Esophagus squamous epithelium (tissue), 5 donors: ENCODE measurements at places on chromosomes 2 and 18.

DNA sequence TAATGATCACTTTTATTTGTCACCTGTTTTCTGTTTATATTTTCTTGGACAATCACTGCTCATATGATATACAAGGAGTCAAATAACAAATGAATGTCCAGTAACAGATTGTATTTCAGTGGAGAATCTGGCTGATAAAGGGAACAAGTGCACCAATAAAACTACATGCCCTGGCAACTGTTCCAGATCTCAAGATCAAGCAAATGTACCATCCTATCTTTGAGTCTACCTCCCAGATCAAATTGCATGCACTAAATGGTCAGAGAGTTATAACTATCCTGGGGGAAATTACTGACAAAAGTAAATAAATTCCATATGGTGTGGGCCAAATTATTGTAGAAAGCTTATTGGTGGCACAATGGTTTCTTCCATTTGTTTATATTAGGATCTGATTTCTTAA, 452.8 kb downstream of the MBD2 start:
- DNase-seq: no peak

GRCh38 chr2:150811259-150811855, 323.9 kb upstream of the RND3 start:
- no peak for DNase-seq

- DNase-seq: no peak
Observed at GRCh38 chr2:95332036-95332435, 34.9 kb downstream of the KCNIP3 start.

GRCh38 chr2:210376694-210377093, 61.7 kb upstream of the MYL1 start:
- no peak for DNase-seq

GRCh38 chr2:217986256-217986961, 16.4 kb downstream of the TNS1 start:
- DNase-seq: no peak

- DNase-seq: no peak
Observed at GRCh38 chr18:28781616-28782362, 604.9 kb upstream of the CDH2 start.

- no peak for DNase-seq
Observed at GRCh38 chr2:232888839-232889529, 18.9 kb downstream of the SNORC start.

GRCh38 chr2:26623541-26624495, 17.3 kb downstream of the CIB4 start:
- no peak for DNase-seq

- DNase-seq: no peak
Observed at GRCh38 chr2:181106789-181107627, 126.6 kb downstream of the UBE2E3 start.

- DNase-seq: no peak
Observed at GRCh38 chr2:237434866-237435311, 20.9 kb upstream of the COL6A3 start.

GRCh38 chr2:46827274-46828134, 88.1 kb downstream of the MCFD2 start:
- DNase-seq: no peak

GRCh38 chr2:72883356-72883962, 3.7 kb upstream of the SPR start:
- DNase-seq: no peak

- no peak for DNase-seq
Observed at GRCh38 chr2:166013878-166014277, 60.3 kb upstream of the TTC21B start.

DNA sequence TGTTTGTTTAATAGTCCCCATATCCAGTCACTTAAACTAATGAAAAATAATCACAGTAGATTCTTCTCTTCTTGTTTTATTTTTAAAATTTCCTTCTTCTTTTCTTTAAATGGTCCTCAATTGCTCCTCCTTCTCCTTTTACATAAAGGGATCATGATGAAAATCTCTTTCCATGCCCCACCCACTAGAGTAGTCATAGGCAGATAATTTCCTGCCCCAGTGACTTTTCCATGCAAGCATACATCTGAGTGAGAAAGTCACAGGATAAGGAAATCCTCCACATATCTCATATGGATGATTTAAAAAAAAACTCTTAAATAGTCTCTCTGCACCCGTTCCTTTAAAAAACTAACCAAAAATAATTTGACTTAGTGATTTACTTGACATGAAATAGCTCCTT, 552.3 kb upstream of the SETBP1 start:
- DNase-seq: no peak

- no peak for DNase-seq
Observed at GRCh38 chr2:173286153-173286809, 68.4 kb upstream of the CDCA7 start.

DNA sequence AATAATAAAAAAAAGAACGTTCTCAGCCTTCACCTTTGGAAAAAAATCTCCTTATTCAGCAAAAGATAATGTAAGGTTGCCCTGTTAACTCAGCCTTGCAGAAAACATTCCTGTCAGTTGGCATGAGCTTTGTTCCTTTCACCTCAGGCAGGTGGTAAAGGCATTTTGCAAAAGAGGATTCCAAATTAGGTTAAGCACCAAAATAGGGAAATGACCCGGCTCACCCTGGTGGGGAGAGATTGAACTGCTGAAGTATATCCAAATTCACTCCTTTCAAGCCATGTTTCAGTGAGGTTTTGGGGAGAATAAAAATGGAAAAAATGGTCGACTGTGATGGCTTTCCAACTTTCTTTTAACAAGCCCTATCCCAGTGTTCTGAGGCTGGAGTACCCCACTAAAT, 1988.8 kb upstream of the PIK3C3 start:
- DNase-seq: no peak

GRCh38 chr18:712401-713134, at the start of gene ENOSF1:
Gene ENOSF1, minus strand, starts transcription at chr18:712630. Its CDS starts 43 bp downstream, at chr18:712587.
- no peak for DNase-seq

DNA sequence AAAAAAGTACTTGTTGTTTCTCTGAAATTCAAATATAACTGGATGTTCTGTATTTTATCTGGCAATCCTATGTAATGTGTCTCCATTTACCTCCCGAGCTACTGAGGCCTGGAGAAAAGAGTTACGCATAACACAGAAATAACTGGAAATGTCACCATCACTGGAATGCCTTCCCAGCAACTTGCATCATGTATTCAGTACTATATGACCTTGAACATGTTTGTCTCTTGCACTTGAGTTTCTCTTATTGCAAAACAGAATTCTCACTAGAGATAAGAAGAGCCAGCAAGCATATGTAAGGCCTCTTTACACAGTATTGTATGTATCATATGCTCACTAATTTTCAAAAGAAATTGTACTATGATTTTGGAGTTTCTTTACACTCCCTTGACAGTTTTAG, 99.6 kb upstream of the CTAGE1 start:
- no peak for DNase-seq

- no peak for DNase-seq
Observed at GRCh38 chr18:31750273-31750672, 10.4 kb downstream of the SLC25A52 start.

DNA sequence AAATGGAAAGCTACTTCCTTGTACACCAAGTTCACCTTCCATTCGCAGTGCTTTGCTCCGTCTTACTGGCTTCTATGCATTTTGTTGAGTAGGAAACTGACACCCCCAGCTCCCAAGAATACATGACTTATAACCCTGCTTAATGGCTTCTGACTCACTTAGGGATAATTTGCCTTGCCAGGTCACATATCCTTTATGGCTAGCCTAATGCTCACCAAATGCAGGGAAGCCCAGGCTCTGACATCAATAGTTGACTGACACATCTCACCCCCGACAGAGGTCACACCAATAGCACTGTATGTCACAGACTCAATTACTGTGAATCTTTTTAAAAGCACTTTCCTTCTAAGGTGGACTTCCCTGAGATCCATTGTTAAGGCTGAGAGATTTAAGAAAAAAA, 147.2 kb downstream of the DTNA start:
- no peak for DNase-seq

GRCh38 chr2:177329064-177329463, 63.5 kb upstream of the AGPS start:
- DNase-seq: no peak

DNA sequence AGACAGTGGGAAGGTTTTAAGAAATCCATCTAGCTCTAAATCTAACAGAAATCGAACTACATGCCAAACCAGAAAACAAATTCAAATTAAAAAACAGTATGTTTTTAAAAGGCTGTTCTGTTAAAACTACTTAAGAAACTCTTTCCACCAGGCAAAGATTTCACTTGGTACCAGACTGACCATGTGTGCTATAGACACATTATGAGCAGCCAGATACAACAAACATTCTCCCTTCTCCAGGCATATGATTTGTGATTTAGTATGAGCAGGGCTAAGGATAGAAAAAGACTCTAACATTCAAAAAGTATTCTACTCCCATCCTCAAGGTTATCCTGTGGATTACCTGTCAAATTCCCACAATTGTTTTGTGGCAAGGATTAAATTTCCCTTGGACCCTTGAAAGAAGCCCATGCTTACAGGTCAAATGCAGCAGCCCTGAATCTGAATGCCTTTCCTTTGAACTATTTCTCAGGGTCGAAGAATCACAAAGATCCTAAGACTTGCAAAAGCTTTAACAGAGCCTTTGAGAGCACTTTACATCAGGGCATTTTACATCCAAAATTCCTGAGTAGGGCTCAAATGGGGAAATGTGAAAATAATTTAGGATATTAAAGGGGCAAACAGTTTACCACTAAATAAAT, 42.5 kb upstream of the TTC32 start:
- DNase-seq: no peak

GRCh38 chr2:206642075-206643025, at the start of gene FAM237A:
Gene FAM237A, plus strand, starts transcription at chr2:206642487. Its CDS starts 1,750 bp downstream, at chr2:206644237.
- no peak for DNase-seq

DNA sequence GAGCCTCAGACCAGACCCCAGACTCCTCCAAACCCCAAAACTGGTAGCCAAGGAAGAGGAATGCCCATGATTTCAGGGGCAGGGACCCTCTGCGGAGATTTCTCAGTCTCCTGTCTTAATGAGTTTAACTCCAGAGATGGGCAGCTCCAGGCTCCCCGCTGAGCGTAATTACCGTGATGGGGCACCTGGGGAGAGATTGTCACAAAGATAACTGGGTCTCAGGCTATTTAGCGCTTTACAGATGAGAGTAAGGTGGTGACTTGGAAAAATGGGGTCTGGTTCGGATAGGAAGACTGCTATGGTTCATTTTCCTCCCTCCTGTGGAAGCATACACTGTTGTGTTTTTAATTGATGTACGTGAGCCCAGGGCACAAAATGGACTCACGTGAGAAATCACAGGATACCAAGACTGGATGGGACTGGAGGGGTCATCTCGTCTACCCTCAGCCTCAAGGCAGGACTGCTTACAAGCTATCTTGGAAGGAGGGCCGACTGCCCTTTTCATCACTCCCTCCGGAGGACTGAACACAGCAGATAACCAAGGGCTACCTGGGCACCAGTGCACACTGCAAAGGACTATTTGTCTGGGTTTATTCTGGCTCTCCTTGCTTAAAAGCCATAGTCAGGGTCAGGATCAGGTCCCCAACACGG, 427.8 kb downstream of the ZNF521 start:
- no peak for DNase-seq

GRCh38 chr2:85959185-85959584, 70.4 kb upstream of the ST3GAL5 start:
- no peak for DNase-seq

DNA sequence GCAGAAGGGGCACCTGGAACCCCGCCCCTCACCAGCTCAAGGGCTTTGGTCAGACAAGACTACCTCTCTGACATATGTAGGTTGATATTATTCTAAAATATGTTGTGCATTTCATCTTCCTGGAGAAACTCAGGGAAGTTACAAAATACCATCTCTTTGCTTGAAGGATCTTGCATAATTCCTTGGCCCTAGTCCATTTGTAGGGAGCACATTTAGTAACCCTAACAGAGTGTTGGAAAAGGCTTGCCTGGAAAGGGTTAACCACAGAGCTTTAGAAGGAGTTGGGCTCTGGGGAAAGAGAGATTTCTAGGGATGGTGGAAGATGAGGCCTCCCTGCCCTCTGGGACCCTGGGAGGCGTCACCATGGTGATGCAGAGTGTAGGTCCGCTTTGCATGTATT, 143.0 kb upstream of the SLC1A4 start:
- DNase-seq: no peak

- DNase-seq: no peak
Observed at GRCh38 chr2:184367211-184367610, 231.1 kb upstream of the ZNF804A start.

GRCh38 chr18:80009661-80010550, 21.5 kb upstream of the TXNL4A start:
- DNase-seq: no peak

DNA sequence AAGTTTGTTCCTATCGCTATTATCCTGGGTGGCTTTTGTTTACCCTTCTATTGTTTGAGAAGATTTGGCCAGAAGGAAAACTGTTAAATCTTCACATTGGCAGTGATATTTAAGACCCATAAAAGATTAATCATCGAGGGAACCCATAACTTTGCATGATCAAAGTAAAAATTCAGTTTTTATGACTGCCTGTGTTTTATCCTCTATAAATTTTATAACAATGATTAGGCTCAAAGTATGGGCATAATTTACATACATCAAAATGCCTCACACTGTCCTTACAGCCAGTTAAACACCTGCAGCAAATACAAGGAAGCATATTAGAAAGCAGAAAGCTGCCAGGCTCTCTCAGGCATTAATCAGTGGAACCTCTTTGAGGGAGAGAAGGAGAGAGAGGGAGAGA, 289.1 kb downstream of the ICOS start:
- DNase-seq: no peak

DNA sequence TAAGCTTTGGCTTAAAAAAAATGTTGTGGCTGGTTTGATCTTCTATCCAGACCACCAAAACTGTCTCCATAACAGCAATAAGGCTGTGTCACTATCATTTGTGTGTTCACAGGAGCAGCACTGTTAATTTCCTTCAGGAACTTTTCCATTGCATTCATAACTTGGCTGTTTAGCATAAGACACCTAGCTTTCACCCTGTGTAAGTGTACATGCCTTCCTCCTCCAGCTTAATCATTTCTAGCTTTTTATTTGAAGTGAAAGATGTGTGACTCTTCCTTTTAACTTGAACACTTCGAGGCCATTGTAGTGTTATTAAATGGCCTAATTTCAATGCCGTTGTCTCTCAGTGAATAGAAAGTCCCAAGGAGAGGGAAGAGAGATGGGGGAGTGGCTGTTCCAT, 352.9 kb upstream of the VWC2L start:
- DNase-seq: no peak

- DNase-seq: no peak
Observed at GRCh38 chr18:54859667-54860421, 31.6 kb downstream of the RAB27B start.

DNA sequence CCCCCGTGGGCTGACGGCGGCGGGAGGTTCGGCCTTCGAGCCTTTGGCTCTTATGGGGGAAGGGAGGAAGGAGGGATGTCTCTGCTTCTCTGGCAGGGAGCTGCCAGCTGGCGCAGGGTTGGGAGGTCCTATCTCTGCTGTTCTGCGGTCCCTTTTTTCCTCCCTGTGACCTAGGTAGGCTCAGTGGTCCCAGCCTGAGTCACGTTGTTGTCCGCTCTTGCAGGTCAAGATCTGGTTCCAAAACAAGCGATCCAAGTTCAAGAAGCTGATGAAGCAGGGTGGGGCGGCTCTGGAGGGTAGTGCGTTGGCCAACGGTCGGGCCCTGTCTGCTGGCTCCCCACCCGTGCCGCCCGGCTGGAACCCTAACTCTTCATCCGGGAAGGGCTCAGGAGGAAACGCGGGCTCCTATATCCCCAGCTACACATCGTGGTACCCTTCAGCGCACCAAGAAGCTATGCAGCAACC, 2.5 kb downstream of the DLX1 start:
- DNase-seq: no peak

GRCh38 chr2:85791704-85792565, 38.1 kb downstream of the ATOH8 start:
- DNase-seq: no peak
